ENCODE measurements at places on chromosomes 4 and X. TPM values are rescaled to one million over a fixed set of nuclear protein-coding genes. Genes with fewer than 3 reads are reported as not detected.

DNA sequence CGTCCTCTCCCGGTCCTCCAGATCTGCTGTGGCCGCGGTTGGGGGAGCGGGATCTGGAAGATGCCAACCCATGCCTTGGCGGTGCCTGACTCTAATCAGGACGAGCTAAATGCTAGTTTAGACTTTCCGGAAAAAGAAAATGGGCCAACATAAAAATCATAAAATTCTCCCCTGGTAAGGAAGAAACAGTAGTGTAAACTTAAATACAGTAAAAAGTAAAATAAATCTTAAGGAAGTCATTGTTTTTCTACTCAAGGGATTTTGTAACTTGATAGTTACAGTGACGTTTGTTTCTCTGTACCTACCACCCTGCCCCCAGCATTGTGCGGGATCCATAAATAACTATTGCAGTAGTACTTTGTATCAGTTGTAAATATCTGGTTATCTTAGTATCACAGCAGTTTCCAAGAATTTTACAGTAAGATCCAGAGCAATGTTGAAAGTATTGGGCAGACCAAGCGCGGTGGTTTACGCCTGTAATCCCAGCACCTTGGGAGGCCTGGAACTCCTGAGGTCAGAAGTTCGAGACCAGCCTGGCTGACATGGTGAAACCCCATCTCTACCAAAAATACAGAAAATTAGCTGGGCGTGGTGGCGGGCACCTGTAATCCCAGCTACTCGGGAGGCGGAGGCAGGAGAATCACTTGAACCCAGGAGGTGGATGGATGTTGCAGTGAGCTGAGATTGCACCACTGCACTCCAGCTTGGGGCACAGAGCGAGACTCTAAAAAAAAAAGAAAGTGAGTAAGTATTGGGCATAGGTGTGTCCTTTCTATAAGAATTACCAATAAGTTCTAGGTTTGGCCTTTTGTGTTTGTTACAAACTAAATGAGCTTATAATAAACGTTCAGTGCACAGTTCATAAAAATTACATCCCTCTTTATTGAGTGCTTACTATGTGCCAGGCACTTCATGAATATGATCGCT is 1.0 kb upstream of the PLA2G12A start:
- H3K36me3 ChIP-seq = peaks cover 3% of the 10 kb centered on the region
- H3K4me1 ChIP-seq = peaks cover 15% of the 10 kb centered on the region
- H3K27me3 ChIP-seq = no peaks in the 10 kb centered on the region
- peak overlapping the region; percentile 83 for H3K27ac ChIP-seq

Gene RHOXF1
- total RNA-seq = not detected

Gene GPRASP1
- total RNA-seq = 2.0 TPM

DNA sequence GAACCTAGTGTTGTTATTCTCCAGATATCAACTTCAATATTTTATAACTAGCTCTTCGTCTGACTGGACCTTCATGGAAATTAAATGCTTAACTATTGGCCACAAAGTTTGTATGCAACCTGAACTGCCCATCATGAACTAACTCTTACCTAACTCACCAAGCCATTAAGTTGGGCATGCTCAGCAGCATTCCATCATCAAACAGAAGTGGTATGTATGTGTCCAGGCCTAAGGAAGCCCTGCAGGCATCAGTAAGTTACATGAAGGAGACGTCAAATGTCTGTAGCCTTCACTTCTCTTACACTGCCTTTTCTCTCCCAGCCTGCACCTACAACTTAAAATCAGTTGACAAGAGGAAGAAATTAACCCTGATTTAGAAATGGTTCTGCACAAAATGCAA is 1639.2 kb upstream of the PABPC4L start:
- H3K4me3 ChIP-seq = no peak overlapping the region
- H3K36me3 ChIP-seq = no peaks in the 10 kb centered on the region
- no peak overlapping the region for H3K27ac ChIP-seq
- H3K27me3 ChIP-seq = no peaks in the 10 kb centered on the region

DNA sequence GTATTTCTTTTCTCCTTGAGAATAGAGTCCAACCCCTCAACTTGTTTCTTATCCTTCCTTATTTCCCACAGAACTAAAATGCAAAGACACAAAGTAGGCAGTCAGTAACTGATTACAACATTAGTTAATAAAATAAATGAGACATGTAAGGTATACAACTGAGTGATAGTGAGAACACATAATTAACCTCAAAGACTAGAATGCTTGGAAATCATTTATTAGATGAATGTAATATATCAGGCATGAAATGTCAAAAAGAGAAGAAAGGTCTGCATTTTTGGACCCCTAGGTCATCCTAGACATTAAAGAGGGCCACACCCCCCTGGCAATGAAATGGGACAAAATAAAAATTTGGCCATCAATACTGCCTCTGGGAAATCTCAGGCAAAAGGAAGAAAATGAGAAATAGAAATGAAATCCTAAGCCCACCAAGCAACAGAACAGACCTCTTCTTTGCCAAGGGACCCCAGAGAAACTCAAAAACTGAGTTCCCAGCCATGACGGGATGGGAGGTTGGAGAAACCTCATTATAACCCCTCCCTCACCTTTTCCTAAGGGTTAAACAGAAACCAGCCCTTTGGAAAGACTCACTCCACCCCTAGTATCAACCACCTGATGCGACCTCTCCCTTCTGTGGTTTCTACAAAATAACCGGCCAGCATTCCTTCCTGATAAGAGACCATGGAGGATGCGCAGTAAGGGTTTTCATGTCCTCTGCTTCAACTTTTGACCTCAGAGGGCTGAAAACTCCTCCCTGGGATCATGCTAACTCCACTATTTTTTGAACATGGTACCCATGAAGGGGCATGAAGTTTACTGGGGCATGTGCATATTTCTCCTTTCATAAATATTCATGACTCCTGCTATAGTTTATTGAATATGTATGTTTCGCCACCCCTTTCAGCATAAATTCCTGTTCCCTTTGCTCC is 90.0 kb upstream of the EXOC1L start:
- H3K4me1 ChIP-seq = no peaks in the 10 kb centered on the region
- no peak overlapping the region for H3K27ac ChIP-seq
- no peak overlapping the region for H3K4me3 ChIP-seq
- H3K36me3 ChIP-seq = no peaks in the 10 kb centered on the region
- no peaks in the 10 kb centered on the region for H3K27me3 ChIP-seq

Gene PRDM5
- total RNA-seq = 31.3 TPM

Gene DNAAF6
- total RNA-seq = not detected

Gene VCX2
- not detected for total RNA-seq
